ENCODE measurements at places on chromosomes 13 and 19. TPM values are rescaled to one million over a fixed set of nuclear protein-coding genes. Genes with fewer than 3 reads are reported as not detected.

TPTE2 gene
- total RNA-seq: not detected

CEACAM1 gene
- not detected for total RNA-seq

CCL25 gene
- not detected for total RNA-seq

SARS2 gene
- total RNA-seq: 9.0 TPM

POLR2E gene
- total RNA-seq: 89.1 TPM

ZNF296 gene
- not detected for total RNA-seq

PRODH2 gene
- not detected for total RNA-seq
